ENCODE measurements at places on chromosomes 7 and 10. TPM values are rescaled to one million over a fixed set of nuclear protein-coding genes. Genes with fewer than 3 reads are reported as not detected.

DNA sequence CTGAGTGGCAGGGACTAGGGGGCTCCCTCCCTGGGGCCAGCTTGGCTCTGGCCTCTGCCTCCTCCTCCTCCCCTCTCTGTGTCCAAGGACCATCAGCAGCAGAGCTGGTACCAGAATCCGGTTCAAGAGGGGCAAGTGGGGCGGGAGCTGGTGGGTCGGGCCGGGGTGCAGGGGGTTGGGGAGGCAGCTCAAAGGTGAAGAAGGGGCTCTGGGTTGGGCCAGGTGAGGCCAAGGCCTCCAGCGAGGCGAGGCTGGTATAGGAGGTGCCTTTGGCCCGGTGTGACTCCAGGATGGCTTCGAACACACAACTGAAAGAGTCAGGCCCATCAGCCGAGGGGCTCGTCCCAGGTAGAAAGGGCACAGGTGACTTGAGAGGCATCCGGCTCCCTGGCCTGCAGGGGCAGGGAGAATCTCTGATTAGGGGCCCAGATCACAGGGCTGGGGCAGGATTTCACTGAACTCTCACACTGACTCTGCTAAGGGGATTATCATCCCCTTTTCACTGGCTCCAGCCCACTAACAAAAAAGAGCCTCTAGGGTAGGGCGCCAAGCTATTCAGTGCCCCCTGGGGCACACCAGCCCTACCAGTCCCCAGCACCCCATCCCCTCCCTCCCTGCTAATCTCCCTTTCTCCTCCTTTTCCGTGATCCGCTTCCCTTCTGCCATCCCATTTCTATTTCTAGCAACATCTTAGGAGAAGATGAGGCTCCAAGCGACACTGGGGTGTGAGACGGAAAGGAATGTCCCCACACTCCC lies 4.6 kb downstream of the PSD start:
- DNase-seq, result no peak

- DNase-seq, result no peak
Measured at GRCh38 chr7:54788664-54789063, 29.7 kb upstream of the SEC61G start.

DNA sequence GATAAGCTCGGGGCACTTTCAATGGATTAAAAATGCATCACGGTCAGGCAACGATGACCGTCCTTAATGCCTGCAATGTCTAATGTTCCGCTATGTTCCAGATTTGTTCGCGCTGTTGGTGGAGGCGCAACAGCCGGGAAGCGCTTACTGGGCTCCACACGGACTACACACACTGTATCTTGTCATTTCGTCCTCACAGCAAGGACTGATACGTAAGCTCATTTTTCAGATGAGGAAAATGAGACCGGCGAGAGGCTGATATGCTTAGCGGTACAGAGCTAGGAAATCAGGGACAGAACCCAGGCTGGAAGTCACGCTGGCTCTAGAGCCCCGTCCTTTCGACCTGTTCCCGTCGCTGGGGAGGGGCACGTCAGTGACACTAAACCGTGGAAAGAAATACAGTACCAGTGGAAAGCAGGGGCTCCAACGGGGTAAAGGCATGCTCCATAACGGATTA lies 670 bp downstream of the TPK1 start:
- DNase-seq, result no peak

GRCh38 chr10:35921866-35922350 lies 279.8 kb upstream of the FZD8 start:
- no peak for DNase-seq

- DNase-seq, result no peak
Measured at GRCh38 chr10:70850097-70850496, 34.3 kb downstream of the SGPL1 start.

DNA sequence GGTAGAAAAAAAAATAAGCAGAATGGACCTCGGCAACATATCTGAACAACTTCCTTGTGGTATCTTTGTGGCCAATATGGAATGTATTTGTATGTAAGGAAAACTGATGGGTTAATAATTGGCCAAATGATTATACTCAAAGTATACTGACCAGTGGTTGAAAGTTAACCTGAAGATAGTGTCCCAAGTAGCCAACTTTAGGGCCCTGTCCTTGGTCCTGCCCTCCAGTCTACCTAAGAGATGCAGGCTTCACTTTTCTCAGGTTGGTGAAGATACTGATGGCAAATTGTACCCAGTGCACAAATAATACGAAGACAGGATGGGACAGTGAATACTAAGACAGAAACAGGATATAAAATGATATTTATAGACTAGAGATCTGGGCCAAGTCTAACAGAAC lies 109.2 kb downstream of the SORCS3 start:
- DNase-seq, result no peak

The DGKB gene
- 1.1 TPM for total RNA-seq

Data from esophagus squamous epithelium (tissue), 5 donors.